Stimulated activated naive CD4-positive, alpha-beta T cell treated with Interleukin-2 at 50 U/mL for 16 hours (primary cell): ENCODE measurements at places on chromosomes 2 and 18.

GRCh38 chr2:150495993-150496627, 8.6 kb upstream of the RND3 start:
- no peak for DNase-seq

DNA sequence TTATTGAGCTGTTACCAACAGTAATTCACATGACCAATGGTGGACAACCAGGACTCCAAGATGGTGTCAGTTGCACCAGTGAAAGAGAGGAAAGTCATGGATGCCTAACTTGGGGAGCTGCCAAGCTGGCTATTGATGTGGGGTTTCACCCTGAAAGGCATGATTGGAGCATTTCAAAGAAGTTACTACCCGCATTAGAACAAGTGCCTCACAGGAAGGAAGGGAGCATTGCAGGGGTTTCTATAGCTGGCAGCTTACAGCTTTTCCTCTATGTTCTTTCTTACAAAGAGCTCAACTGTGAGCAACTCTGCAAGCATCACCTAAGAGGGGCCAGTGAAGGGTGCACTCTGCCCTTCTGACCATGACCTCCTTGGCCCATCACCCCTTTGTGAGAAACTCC, 93.1 kb downstream of the TNFRSF11A start:
- no peak for DNase-seq

DNA sequence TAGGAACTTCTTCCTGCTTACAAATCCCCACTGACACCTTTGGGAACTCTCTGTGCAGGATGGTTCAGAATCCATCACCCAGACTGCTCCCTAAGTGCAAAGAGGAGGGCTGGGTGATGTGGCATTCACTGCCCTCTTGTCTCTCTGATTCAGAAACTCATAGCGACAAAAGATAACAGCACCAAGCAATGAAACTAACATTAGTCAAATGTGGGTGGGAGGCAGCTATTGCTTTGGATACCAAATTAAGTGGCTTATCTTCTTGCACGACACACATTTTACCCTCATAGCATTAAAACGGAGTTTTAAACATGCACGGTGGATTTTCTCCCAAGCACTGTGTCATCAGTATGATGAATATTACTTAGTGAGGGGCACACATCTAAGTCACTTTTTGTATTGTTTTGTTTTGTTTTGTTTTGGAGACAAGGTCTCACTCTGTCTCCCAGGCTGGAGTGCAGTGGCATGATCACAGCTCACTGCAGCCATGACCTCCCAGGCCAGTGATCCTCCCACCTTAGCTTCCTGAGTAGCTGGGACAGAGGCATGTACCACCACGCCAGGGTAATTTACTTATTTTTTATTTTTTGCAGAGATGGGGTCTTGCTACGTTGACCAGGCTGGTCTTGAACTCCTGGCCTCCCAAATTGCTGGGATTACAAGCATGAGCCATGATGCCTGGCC, 40.9 kb upstream of the NEB start:
- DNase-seq = no peak

DNA sequence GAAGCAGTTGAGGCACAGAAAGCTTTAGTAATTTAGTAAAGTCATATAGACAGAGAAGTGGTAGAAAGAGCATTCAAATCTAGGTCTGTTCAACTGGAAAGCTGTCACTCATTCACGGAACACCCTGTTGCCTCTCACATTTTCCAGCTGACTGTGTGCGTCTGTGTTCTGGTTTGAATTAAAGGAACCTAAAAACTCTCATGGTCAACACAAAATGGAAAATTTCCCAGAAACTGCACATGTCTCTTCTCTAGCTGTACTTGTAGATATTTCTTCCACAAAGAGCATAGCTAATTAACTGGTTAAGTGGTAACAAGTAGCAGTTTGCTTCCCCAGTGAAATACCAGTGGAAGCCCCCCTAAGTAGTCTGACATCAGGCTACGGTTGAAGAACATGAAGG, 390.8 kb downstream of the TGIF1 start:
- no peak for DNase-seq

DNA sequence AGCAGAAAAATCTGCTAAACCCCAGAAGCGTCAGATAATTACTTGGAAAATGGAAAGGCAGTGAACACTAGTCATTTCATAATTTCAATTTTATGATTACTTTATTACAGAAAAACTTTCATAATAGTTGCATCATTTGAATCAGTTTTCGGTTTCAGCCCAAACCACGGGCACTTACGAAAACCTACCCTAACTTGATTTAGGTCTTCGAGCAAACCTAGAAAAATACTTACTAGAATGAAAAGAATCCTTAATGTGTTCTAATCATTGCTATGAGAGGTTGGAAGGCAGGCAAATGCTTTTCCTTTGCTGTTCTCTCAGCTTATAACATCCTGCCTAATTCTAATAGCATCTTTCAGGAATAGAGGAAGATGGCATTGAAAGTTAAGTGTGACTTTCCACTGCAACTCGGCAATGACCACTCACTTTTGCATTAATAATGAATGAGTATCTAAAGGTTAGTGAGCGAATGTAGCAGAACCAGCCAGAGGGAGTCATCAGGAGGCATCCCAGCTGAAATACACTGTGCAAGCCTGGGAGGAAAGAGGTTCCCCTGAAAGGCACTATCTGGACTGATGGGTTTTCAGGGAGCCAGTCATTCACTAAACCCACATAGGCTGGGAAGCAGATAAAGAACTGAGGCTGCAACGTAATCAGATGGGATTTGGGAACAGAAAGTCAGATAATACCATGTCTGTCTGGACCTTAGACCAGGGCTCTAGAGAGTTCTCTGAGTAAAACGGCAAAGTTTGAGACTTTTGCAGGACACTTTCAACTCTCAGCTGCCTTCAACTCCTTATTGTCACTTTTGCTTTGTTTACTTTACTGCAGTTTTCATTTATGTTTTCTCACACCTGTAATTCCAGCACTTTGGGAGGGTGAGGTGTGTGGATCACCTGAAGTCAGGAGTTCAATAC, 520.8 kb downstream of the RNF144A start:
- peak; percentile 20 for DNase-seq

DNA sequence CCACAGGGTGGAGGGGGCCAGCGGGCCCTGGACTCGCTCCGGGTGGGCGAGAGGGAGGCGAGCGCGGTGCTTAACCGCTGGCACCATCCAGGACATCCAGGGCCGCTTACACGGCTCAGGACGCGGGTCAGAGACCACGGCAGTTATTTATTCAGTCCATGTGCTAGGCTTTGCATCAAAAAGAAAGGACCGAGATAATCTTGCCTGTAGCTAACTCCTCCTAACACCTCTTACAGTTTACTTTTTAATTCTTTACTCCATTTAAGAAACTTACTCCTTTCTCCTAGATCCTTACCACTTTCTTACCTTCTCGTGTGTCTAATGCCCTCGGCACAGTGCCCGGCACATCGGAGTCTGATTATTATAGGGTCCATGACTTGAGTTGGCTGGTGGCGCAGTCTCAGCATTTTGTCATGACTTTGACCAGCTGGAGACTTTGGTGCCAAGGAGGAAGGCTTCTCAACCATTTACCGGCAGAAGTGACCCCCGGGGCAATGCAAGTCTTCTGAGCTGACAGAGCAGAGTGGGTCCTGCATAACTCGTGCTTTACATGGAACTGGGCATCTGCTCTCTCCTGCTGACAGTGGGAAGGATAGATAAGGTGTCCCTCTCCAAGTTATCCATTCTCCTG, 503 bp downstream of the ANXA4 start:
- DNase-seq = no peak

GRCh38 chr2:239106314-239106908, 258.5 kb downstream of the TWIST2 start:
- no peak for DNase-seq

GRCh38 chr2:128513116-128513960, 194.7 kb upstream of the HS6ST1 start:
- no peak for DNase-seq

- no peak for DNase-seq
Observed at GRCh38 chr2:159585622-159586021, 30.7 kb downstream of the BAZ2B start.
